Esophagus muscularis mucosa (tissue), 4 donors: ENCODE measurements at places on chromosomes 1 and 21. TPM values are rescaled to one million over a fixed set of nuclear protein-coding genes. Genes with fewer than 3 reads are reported as not detected.

DNA sequence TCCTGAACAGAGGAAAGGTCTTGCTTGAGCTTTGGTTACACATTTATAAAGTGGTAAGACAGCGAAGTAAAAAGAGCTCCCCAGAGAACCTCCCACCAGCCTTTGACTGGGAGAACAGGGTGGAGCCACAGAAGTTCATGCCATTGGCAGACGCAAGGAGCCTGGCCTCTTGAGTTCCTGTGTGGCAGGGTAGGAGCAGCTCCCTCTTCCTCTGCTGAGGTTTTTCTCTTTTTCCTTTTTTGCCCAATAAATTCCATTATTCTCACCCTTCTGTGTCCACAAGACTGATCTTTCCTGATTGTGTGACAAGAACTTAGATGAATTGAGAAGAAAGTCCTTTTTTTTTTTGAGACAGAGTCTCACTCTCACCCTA is 4.3 kb downstream of the THEM4 start:
- H3K27ac ChIP-seq, result no peak overlapping the region
- no peak for DNase-seq
- H3K4me3 ChIP-seq, result no peak overlapping the region
- no peaks in the 10 kb centered on the region for H3K27me3 ChIP-seq
- peaks cover 16% of the 10 kb centered on the region for H3K4me1 ChIP-seq

GRCh38 chr1:160985723-160986122 is 31.1 kb upstream of the ITLN2 start:
- no peaks in the 10 kb centered on the region for H3K36me3 ChIP-seq
- peaks cover 30% of the 10 kb centered on the region for H3K27me3 ChIP-seq
- DNase-seq, result no peak
- H3K4me1 ChIP-seq, result peaks cover 6% of the 10 kb centered on the region
- H3K27ac ChIP-seq, result no peak overlapping the region

- H3K36me3 ChIP-seq, result no peaks in the 10 kb centered on the region
- no peak overlapping the region for H3K27ac ChIP-seq
- H3K27me3 ChIP-seq, result no peaks in the 10 kb centered on the region
- H3K4me1 ChIP-seq, result no peaks in the 10 kb centered on the region
- H3K4me3 ChIP-seq, result no peak overlapping the region
Observed at GRCh38 chr1:160544647-160545046, 21.6 kb upstream of the SLAMF6 start.

DNA sequence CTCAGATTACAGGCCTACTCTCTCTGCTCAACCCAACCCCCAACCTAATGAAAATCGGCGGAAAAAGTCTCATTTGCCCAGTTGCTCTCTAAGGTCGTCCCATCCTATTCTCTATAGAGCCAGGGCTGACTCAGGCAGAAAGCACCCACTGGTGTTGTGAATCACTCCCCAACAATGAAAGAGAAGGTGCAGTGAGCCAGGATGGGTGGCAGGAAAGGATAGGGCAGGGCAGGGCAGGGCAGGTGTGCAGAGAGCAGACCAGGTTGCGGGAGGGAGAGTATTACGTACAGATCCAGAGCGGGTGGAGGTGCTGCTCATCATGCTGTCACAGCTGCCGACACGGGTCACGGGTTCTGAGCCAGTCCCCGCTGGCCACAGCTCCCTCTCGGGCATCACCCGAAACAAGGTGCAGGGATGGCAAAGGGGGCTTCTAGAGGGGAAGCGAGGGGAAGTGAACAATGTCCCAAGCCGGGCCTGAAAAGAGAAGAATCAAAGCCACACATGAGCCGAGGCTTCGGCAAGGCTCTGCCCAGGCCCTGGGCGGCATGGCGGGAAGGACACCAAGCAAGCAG is 5.3 kb downstream of the C1orf116 start:
- no peaks in the 10 kb centered on the region for H3K36me3 ChIP-seq
- H3K4me1 ChIP-seq, result peaks cover 28% of the 10 kb centered on the region
- H3K4me3 ChIP-seq, result no peak overlapping the region

DNA sequence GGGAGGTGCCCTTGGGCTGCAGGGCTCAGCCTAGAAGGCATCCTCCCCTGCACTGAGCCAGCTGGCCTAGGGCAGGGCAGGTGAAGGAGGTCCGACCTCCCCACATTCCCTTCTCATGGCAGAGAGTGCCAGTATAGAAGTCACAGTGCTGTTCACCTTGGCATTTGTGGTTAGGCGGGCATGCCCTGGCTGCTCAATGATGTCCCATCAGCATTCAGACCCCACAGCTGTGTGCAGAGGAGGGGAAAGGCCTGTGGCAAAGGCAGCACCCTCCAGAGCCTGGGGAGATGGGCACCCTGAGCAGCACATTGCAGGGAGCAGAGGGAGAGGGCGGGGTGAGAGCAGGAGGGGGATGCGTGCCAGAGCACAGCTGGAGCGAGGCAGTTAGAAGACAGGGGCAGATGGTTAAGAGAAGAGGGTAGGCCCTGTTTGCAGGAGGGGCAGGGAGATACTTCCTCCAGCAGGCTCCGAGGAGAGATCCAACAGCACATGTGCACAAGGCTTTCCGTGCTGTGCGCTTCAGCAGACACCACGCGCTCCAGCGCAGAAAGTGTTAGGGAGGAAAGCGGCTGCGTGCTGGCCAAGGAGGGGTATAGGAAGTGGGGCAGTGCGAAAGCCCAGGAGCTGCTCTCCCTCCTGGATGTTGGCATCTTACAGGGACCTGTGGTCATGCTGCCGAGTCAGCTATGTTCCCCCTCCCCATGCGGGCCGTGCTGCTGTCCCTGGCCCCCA is 43.7 kb upstream of the COL6A1 start:
- H3K27ac ChIP-seq, result no peak overlapping the region
- H3K4me1 ChIP-seq, result no peaks in the 10 kb centered on the region

DNA sequence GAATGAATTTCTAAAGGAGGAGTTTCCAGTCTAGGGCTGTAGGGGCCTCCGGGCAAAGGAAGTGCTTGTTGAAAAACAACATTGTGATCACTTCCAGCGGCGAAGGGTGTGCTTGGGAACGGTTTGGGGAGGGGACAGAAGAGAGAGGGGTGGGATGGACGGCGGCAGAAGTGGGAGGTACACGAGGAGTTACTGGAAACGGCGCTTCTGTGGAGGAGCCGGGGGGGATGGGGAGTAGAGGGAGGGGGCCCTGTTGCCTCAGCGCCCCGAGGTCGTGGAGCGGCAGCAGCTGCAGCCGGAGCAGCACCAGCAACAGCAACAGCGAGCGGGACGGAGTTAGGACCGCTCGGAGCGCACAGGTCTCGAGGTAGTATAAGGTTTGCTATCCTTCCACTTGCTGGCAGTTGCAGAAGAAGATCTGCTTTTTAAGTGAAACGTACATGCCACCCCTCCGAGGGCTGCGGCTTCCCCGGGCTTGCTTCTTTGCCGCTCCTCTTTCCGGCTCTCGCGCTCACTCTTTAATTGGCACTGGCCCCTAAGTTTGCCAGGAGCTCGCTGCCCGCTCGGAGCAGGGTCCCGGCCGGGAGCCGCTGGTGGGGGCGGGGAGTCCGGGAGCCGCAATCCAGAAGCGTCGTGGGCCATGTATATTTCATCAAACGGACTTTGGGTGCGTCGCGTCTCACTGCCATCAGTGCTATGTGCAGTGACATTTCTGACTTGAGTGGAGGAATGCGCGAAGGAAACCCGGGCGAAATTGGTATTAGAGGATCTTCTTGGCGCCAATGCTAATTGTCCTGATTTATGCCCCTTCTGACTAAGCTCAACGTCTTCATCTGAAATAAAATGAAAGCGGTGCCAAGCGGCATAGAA is 771 bp upstream of the NTNG1 start:
- no peak overlapping the region for H3K27ac ChIP-seq
- H3K27me3 ChIP-seq, result no peaks in the 10 kb centered on the region
- no peaks in the 10 kb centered on the region for H3K36me3 ChIP-seq
- peaks cover 31% of the 10 kb centered on the region for H3K4me1 ChIP-seq
- DNase-seq, result no peak
- H3K4me3 ChIP-seq, result peak overlapping the region; percentile 64

DNA sequence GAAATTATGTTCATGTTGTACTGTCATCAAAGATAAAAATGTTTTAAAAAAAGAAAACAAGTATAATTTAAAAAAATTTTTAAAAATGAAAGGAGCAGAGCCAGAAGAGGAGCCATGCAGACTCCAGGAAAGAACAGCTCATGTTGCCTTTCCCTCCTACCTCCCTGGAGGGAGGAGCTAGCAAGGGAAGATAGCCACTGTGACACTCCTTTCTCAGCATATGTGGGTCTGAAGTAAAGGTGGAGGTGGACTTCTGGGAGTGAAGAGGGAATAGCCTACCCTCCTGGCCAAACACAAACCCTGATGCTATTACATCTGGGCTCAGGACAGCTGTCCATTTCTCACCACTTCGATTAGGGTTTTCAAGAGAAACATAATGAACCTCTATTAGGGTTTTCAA is 54.2 kb downstream of the SLC2A1 start:
- no peaks in the 10 kb centered on the region for H3K36me3 ChIP-seq
- no peak overlapping the region for H3K4me3 ChIP-seq
- peaks cover 11% of the 10 kb centered on the region for H3K27me3 ChIP-seq
- DNase-seq, result no peak
- no peaks in the 10 kb centered on the region for H3K4me1 ChIP-seq

GRCh38 chr1:36446271-36446670 is 4.0 kb downstream of the OSCP1 start:
- no peak overlapping the region for H3K4me3 ChIP-seq
- DNase-seq, result no peak

GRCh38 chr1:93989601-93990000 is 80.4 kb upstream of the GCLM start:
- no peak for DNase-seq
- H3K27me3 ChIP-seq, result no peaks in the 10 kb centered on the region
- H3K4me3 ChIP-seq, result no peak overlapping the region
- no peaks in the 10 kb centered on the region for H3K4me1 ChIP-seq
- no peaks in the 10 kb centered on the region for H3K36me3 ChIP-seq

- H3K27me3 ChIP-seq, result no peaks in the 10 kb centered on the region
- H3K4me3 ChIP-seq, result peak overlapping the region; percentile 13
- H3K27ac ChIP-seq, result peak overlapping the region; percentile 59
- peaks cover 66% of the 10 kb centered on the region for H3K36me3 ChIP-seq
- H3K4me1 ChIP-seq, result peaks cover 24% of the 10 kb centered on the region
- no peak for DNase-seq
Observed at GRCh38 chr1:226882187-226882586, 11.8 kb downstream of the PSEN2 start.

DNA sequence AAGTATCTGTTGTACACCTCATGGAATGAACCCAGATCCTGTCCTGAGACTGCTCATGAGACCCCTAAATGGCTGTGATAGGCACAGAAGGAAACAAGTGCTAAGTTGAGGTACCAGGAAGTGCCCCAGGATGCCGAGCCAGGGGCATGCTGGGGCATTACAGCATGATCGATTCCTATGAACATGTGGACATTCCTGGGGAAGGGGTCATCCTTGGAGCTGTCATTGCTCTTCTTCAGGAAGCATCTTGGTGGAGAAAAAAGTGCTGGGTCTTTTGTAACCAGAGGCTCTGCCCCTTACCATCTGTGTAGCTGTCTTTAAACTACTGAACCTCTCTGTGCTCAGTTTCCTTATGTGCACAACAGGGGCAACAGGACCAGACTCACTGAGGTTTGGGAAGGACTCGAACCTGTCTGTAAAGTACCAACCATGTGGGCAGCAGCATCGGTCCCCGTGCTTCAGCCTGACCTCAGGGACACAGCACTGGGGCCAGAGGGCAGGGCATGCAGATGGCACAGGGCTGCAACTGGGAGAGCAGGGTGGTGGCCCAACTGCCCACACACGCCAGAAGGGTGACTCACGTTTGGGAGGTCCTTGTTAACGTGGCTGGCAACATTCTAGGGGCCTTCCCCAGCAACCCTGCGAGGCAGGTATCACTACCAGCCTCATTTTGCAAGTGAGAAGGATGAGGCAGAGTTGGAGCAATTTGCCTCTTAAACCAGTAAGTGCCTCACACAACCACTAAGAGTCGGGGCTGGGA is 142.3 kb upstream of the EDN2 start:
- H3K27ac ChIP-seq, result no peak overlapping the region
- no peak for DNase-seq
- peaks cover 30% of the 10 kb centered on the region for H3K4me1 ChIP-seq
- no peak overlapping the region for H3K4me3 ChIP-seq
- no peaks in the 10 kb centered on the region for H3K27me3 ChIP-seq
- no peaks in the 10 kb centered on the region for H3K36me3 ChIP-seq

DNA sequence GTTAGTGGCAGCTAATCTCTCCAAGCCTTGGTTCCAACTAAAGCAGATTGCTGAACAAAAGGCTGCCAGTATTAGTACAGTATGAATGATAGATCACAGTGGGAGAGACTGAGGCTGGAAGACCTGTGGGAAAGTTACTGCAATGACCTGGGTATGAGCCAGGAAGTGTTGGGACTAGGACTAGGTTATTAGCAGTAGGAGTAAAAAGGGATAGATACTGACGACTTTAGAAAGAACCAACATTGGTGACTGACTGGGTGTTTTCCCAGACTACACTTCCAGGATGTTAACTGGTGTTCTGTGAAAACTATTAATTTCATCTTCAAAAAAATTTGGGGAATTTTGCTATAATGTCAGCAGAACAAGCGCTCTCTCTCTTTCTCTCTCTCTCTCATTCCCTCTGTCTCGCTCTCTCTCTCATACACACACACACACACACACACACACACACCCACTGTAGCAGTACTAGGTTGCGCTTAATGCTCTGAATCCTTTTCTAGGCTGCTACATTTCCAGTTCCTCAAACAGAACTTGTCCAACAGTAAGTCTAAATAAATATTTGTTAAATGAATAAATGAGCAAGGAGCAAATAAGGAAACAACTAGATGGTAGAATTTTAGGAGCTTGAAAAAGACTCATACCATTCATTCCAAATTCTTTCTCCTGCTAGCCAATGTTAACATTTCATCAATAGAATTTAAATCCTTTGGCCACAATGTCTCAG is 47.6 kb upstream of the RGS8 start:
- DNase-seq, result peak; percentile 66
- no peak overlapping the region for H3K27ac ChIP-seq

DNA sequence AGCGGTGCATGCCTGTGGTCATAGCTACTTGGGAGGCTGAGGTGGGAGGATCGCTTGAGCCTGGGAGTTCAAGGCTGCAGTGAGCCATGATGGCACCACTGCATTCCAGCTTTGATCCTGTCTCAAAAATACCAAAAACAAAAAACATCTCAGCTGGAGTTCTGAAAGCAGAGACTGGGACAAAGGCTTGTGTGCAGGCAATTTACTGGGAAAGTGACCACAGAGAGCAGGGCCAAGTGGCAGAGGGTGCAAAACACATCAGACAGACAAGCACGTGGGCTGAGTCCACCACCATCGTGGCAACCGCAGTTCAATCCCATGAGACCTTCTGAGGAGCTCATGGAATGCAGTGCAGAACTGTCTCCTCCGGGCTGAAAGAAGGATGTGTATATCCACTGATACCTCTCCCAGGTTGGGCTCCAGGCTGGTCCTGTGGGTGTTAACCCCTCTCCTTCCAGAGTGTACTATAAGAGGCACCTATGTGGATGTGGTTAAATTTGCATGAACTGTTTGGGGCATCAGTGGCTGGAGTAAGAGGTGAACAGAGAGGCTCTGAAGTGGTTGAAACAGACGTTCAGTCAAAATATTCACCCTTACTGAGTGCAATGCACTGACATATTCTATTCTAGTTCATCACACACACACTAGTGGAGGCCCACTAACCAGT is 10.8 kb downstream of the PIGP start:
- peaks cover 6% of the 10 kb centered on the region for H3K4me1 ChIP-seq
- H3K27ac ChIP-seq, result no peak overlapping the region
- H3K27me3 ChIP-seq, result no peaks in the 10 kb centered on the region
- DNase-seq, result no peak
- no peak overlapping the region for H3K4me3 ChIP-seq
- H3K36me3 ChIP-seq, result peaks cover 26% of the 10 kb centered on the region

The SIM2 gene
- total RNA-seq, result not detected

The KRTAP20-3 gene
- not detected for total RNA-seq

The FAM76A gene
- total RNA-seq, result 16.1 TPM

The CDK11B gene
- 36.4 TPM for total RNA-seq
